ENCODE measurements at places on chromosomes 5 and 9. TPM values are rescaled to one million over a fixed set of nuclear protein-coding genes. Genes with fewer than 3 reads are reported as not detected.

Gene ELAVL2
- 0.77 TPM for total RNA-seq

Gene PCDHGB3
- 1.8 TPM for total RNA-seq

Gene ADAMTS16
- total RNA-seq: not detected

Gene SOX30
- not detected for total RNA-seq

All from pericardium fibroblast (primary cell).